ENCODE measurements at places on chromosomes 11 and 22. TPM values are rescaled to one million over a fixed set of nuclear protein-coding genes. Genes with fewer than 3 reads are reported as not detected.

DNA sequence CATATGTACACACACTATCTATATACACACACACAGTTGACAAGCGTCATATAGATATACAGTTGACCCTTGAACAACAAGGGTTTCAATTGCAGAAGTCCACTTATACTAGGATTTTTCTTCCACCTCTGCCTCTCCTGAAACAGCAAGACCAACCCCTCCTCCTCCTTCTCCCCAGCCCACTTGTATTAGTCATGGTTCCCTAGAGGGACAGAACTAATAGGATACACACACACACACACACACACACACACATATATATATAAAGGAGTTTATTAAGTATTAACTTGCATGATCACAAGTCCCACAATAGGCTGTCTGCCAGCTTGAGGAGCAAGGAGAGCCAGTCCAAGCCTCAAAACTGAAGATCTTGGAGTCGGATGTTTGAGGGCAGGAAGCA, 92.9 kb downstream of the DHCR7 start:
- no peak for ATAC-seq

GRCh38 chr11:94780432-94780831, 12.3 kb downstream of the AMOTL1 start:
- no peak for ATAC-seq

The IL17REL gene
- 0.47 TPM for total RNA-seq

The GRM5 gene
- total RNA-seq: not detected

- ATAC-seq: peak; percentile 20
Measured at GRCh38 chr22:45442116-45442515, 28.6 kb downstream of the RIBC2 start.

The SPTBN2 gene
- 99.4 TPM for total RNA-seq

The YIF1A gene
- total RNA-seq: 130 TPM

- ATAC-seq: no peak
Measured at GRCh38 chr11:104907521-104908185, 9.4 kb upstream of the CASP12 start.

- ATAC-seq: peak; percentile 78
Measured at GRCh38 chr22:30481711-30482110, 9.9 kb upstream of the SEC14L3 start.

GRCh38 chr11:112016765-112017376, 8.3 kb upstream of the DLAT start:
- no peak for ATAC-seq

- ATAC-seq: no peak
Measured at GRCh38 chr11:2794046-2794967, 91.3 kb downstream of the CDKN1C start.

The OR4D5 gene
- 0.37 TPM for total RNA-seq

- no peak for ATAC-seq
Measured at GRCh38 chr11:12835286-12835685, 161.1 kb downstream of the TEAD1 start.

GRCh38 chr11:64208796-64209562, 2.5 kb downstream of the FERMT3 start:
- ATAC-seq: no peak

The MAJIN gene
- not detected for total RNA-seq

DNA sequence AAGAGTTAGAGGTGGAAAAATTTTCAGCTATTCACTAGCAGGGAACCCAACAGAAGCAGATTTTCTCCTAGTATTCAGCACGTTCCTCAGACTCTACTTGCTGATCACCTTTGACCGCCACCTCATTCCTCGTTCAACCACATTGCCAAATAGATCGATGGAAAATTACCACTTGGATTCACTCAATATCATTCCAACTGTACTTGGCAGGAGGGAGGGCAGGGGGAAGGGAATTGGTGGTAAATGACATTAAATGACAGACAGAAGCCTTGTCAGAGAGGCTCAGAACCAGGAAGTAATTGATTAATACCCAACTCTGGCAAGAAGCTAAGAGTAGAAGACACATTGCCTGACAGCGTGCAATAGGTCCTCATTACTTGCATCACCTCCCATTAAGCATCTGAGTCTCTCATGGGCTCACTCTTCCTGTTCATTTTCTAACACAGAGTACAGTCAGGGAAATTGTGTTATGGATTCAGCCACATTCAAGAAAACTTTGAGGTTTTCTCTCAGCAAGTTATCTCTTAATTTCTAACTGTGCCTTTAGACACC, 240.5 kb upstream of the FAT3 start:
- no peak for ATAC-seq

The FGF19 gene
- 0.11 TPM for total RNA-seq

The FLRT1 gene
- total RNA-seq: 3.5 TPM

DNA sequence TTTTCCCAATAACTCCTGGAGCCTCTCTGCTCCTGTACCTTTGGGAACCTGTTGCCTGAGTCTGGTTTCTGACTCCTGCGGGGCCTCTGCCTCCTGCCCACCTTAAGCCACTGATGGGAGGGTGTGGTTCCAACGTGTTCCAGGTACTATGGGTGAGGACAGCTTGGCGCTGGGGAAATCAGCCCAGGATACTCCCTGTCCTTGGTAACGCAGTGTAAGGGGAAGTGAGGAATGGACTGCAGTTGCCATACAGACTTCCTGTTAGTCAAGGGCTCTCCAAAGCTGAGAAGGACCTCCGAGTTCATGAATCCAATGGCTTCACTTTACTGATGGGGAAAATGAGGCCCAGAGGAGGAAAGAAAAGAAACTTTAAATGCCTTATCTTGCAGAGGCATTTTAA, 1.2 kb upstream of the MARK2 start:
- no peak for ATAC-seq

The UPK3A gene
- total RNA-seq: not detected

The SEC14L2 gene
- total RNA-seq: 9.9 TPM

- no peak for ATAC-seq
Measured at GRCh38 chr11:93984936-93985335, 36.2 kb upstream of the HEPHL1 start.

GRCh38 chr22:38314933-38315822, 2.1 kb downstream of the CSNK1E start:
- ATAC-seq: peak; percentile 4

- no peak for ATAC-seq
Measured at GRCh38 chr22:42296381-42296853, 26.0 kb upstream of the TCF20 start.

DNA sequence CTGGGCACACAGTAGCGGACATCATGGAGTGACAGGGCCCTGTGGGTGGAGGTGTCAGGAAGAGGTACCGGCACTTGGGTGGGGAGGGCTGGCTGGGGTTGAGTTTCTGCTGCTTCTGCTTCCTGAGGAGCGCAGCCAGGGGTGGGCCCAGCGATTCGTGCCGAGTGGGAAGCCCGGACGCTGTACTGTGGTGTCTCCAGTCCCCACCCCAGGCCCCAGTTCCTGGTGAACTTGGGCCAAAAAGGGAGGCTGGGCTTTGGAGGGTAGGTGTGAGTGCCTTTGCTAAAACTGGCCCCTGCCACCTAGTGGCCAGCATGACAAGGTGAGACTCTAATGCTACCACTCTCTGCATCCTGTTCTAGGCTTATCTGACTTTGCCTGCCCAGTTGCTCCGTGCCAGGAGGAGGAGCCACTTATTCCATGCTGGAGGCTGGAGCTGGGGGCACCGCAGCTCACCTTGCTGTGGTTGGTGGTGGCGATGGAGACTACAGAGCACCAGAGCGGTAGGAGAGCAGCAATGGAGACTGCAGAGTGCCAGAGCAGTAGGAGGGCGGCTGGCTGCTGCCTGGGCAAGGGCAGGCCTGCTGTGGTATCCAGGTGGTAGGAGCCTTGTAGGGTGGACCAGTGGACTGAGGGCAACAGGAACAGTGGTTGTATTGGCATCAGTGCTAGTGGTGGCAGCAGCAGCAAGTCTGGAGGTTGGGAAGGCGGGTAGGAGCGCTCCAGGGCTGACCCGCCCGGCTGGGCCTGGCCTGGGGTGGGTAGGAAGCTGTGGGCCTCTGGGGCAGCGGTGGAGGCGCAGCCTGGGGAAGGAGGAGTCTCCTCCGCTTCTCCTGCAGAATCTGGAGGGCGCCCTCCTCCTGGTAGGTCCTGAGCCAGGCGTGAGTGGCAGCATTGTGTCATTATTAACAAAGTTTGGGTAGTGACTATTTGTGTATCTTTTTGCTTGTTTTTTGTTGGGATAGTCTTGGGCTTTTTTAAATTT, 2.2 kb upstream of the RFPL2 start:
- peak; percentile 67 for ATAC-seq

The MAPK12 gene
- 32.8 TPM for total RNA-seq

DNA sequence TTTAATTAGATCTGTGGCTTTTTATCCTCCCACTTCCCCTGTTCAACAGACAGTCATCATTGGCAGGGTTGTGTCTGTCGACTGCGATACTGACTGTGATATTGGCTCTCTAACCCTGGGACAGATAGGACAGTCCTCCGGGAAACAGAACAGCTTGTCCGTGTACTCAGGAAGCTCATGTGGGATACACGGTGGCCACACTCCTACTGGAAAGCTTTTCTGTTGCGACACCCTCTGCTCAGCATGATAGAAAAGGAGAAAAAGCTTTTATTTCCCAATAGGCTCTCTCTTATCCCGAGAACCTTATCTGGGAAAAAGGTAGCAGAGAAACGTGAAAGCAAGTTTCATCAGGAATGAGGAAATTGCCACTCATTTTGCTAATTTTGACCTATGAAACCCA, 60.4 kb upstream of the HSPA8 start:
- ATAC-seq: no peak

- ATAC-seq: no peak
Measured at GRCh38 chr11:10382518-10382917, 72.5 kb upstream of the AMPD3 start.

DNA sequence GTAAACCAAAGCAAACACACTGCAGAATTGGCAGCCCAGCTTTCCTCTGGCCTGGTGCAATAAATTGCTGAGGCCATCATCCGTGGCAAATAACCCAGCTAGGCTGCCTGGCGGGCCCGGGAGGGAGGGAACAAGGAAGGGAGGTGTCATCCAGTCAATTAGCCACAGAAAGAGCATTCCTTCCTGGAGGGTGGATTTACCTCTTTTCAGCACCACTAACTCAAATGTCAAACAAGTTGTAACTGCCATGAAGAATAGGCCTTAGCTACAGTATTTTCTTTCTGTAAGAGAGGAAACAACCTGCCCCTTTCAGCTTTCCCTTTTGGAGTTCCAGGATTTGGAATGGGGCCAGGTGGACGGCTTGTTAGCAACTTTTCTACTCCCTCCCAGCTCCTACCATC, 163.8 kb upstream of the BDNF start:
- ATAC-seq: peak; percentile 35
